Mucosa of gallbladder (tissue), 1 donor: ENCODE measurements at places on chromosomes 16 and 17.

- DNase-seq = no peak
Observed at GRCh38 chr17:74485022-74485743, 18.7 kb downstream of the CD300A start.

DNA sequence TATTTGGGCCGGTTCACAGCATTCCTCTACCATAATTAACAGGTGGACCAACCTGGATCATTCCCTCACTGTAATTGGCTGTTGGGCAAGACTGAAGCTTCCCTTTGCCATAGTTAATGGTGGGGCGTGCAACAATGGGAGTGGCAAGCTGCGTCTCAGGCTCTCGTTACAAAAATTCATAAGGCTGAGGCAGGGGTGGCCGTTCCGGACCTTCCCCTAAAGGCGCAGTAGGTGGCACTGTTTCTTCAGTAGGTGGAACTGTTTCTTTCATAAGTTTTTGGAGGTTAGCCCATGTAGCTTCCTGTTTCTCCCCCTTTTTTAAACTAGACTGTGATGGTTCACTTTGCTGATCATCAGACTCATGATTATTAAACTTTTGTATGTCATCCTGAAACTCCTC lies 17.0 kb upstream of the TMC5 start:
- no peak for DNase-seq

DNA sequence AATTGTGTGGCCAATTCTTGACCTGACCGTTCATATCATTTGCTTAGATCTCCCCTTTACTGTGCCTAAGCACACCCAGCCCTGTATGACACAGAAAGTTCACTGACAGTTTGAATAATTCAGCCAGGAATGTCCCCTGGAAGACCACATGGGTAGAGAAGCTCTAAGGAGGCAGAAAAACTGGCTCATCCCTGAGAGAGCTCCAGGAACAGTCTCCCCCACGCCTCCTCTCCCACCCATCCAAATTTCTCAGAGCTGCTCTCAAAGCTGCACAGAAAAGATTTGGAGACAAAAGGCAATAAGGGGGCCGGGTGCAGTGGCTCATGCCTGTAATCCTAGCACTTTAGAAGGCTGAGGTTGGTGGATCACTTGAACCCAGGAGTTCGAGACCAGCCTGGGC lies 11.2 kb downstream of the PRAC1 start:
- no peak for DNase-seq

DNA sequence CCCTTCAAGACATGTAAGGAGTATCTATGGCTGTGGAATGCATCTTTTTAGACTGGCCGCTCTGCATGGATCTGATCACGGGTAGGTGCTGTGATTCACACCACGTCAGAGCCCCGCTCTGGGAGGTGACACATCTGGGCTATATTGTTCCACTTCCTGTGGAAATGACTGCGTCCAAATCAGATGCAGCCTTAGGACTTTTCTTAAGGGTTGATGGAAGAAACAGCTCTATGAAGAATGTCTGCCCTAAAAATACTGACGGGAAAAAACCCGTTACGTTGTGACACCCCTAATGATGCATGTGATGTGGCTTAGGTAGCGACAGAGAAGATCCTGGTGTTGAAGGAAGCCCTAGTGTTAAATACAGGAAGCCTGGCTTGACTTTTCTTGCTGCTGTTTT lies 12.2 kb downstream of the BANP start:
- no peak for DNase-seq

- DNase-seq = no peak
Observed at GRCh38 chr16:20897253-20897897, 2.8 kb downstream of the DCUN1D3 start.

DNA sequence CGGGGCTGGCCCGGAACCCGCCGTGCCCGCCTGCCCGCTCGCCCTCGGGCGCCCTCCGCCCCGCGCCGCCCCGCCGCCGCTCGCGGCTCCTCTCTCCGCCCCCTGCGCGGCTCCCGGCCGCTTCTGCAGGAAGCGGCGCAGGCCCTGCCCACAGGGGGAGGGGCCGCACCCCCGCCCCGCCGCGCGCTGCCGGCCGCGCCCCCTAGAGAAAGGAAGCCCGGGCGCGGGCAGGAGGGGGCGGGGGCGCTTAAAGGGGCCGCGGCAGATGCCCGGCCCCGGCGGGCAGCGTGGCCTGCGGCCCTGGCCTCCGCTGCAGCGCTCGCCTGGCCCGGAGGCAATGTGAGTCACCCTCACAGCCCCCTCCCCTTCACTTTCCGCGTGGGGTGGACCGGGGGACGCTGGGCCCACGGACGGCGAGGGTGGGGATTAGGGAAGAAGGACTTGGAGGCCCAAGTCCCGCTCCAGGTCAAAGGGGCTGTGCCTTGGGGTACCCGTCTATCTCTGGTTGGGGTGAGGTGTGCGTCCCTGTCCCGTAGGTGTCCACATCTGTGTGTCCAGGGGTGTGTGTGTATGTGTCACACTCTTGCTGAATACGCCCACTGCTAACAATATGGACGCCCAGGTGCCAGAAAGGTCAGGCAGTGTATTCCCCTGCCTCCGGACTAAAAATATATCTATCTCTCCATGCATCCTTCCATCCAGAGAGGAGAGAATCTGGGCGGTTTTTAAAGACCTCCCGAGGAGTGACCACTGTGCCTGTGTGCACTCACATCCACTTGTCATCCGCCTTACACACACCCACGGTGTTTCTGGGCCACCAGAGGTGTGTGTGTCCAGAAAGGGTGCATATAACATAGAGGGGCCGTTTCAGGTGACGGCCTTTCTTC lies at the start of gene GIT1:
GIT1 (minus strand) TSS at position 125 of the 887 bp plus-strand sequence. CDS start 270 bp downstream, outside the sequence.
- peak; percentile 86 for DNase-seq

DNA sequence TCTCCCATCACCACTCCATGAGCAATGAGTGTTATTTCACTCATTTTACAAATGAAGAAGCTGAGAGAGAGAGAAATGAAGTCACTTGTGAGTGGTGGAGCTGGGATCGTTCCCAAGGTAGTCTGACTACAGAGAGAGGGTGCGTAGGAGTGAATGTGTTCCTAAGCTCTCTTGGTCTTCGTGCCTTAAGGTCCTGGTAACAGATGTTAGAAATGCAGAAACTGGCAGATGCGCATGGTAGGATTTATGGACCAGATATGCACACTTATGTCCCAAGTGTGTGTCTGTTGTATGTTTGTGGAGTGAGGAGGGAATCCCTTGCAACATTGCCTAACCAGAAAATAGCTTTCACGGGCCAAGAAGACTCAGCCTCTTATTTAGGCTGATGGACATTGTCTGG lies 93.2 kb upstream of the ZNF469 start:
- no peak for DNase-seq

GRCh38 chr17:7856011-7856810 lies 1.1 kb downstream of the NAA38 start:
- DNase-seq = no peak

DNA sequence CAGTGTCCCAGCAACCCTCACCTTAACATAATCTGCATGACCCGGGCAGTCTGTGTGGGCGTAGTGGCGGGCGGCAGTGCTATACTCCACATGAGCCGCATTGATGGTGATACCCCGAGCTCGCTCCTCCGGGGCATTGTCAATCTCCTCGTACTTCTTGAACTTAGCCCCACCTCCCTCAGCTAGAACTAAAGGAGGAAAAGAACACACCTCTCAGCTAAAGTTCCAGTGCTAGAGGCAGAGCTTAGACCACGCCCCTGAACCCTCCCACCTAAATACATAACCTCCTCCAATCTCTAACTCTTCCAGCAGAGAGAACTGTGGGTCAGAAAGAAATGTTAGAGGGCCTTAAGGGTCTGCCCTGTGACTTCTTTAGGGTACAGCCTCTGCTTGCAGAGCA lies 855 bp downstream of the TUFM start:
- DNase-seq = no peak

- DNase-seq = no peak
Observed at GRCh38 chr17:57603546-57603945, 141.6 kb downstream of the CCDC182 start.

DNA sequence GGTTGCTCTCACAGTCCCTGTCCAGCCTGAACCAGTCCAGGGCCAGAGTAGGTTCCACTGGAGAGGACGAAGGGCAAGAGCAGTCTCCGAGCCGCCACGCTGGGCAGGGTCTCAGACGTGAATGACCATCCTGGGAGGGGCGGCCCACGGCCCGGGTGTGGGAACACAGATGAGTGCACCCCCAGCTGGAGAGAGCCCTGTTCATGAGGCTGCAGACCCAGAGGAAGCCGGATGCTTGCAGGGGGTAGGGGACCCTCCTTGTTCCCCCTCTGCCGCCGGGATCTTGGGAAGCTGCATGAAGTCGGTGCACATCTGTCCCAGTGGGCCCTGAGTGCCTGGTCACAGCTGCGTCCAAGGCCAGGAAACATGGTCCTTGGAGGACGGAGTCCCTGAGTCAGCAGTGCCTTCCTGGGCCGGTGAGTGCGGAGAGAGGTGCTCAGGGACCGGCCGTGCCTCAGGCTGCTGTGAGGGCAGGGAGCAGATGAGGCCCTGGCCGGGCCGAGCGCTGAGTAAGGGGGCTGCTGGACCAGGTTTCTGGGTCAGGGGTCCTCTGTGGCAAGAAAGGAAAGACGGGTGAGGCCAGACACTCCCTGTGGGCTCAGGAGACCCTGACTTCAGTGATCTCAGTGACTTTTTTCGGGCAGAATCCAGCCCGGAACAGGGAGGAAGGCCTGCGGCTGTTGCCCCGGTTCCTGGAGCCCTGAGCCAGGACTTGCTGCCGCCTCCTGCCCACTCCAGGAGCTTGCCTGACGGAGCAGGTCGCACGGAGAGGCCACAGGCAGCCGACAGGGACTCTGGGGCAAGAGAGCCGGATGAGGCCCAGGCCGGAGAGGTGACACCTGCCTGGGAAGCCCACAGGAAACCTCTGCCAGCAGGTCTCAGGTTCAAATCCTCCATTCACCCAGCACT lies 45.8 kb downstream of the ACTG1 start:
- DNase-seq = no peak

DNA sequence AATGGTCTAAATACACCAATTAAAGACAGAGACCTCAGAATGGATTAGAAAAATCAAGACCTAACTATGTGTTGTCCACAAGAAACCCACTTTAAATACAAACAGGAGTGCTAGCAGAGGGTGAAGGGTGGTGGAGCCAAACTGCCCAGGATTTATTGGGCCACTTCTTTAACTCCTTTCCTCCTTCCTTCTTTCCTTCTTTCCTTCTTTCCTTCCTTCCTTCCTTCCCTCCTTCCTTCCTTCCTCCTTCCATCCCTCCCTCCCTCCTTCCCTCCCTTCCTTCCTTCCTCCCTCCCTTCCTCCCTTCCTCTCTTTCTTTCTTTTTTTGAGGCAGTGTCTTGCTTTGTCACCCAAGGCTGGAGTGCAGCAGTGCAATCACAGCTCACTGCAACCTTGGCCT lies 34.3 kb upstream of the EMP2 start:
- DNase-seq = no peak

- DNase-seq = no peak
Observed at GRCh38 chr17:47847341-47848197, 3.4 kb downstream of the SP6 start.

DNA sequence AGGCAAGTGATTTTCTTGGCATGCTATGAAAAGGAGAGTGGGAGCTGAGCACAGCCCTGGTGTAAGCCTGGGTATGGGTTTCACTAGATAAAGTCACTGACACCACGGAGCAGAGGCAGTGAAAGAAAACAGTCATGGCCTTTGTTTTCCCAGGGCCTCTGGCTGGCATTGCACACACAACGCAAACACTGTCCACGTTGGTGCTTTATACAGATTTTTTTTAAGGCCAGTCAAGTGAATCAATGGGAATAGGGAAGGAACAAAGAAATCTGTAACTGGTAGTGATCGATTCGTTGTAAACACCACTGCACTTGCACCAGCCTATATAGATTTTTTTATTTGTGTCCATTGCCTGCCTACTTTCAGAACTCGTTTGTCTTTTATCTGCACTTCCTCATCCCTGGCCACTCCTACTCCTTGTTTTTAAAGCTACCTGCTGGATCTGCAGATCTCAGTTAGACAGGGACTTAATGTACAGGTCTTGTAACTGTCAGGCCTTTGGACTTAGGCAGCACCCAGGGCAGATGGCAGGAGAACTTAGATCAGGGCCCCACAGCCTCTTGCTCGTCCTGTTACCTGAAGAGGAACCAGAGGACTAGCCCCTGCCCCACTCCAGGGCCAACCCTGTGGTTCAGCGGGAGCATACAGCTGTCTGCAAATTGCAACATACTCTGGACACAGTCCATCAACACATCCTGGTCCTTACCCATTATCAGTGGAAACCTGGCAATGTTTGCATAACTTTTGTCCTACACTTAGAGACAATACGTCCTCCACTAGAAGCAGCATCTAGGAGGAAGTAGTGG lies 10.6 kb upstream of the TMIGD1 start:
- DNase-seq = peak; percentile 84

DNA sequence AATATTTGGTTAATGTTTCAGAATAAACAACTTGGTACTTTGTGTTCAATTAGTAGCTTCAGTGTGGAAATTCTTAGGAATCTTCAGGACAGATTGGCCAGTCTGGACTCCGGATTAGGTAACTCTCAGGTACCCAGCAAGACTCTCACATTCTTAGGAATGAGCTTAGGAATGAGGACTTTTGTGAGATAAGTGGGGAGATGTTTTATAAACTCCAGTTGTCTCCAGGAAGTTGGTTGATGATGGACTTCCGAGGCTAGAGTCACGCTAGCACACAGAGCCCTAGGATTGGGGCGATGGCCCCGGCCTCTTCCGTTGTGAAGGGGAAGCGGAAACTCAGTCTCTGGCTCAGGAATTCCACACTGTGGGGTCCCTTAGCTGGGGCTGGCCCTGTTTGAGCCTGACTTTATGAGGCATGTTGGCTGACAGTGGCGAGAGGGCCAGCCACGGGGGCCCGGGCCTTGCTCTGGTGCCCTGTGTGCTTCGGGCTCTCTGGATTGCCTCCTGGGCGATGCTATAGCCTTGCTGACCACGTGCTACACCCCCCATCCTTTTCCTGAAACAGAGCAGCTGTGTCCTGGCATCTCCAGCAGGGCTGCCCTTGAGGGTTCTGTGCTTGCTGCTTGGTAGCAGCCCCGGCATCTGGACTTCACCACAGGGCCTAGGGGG lies 32.4 kb downstream of the RAB11FIP3 start:
- DNase-seq = no peak

- DNase-seq = peak; percentile 15
Observed at GRCh38 chr16:57609541-57610401, 18.7 kb upstream of the ADGRG1 start.

DNA sequence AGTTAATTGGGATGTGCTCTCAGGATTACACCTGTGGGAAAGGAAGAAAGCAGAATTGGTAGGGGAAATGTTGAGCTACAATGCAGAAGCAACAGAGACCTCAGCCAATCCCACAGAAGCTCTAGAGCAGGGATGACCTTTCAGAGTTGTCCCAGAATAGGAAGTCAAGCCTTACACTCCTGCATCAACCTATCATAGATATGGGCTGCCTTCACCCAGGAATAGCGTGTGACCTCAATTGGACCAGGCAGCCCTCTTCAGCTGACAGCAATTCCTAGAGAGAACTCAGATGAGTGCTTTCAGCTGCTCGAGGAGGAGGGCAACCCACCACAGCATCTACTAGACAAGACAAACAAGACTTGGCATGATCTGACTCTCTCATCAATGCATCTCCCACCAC lies 189.7 kb downstream of the TMEM132E start:
- DNase-seq = no peak

GRCh38 chr16:28288114-28288513 lies 4.2 kb upstream of the SBK1 start:
- DNase-seq = no peak
